ENCODE measurements at places on chromosomes 12 and 14.

DNA sequence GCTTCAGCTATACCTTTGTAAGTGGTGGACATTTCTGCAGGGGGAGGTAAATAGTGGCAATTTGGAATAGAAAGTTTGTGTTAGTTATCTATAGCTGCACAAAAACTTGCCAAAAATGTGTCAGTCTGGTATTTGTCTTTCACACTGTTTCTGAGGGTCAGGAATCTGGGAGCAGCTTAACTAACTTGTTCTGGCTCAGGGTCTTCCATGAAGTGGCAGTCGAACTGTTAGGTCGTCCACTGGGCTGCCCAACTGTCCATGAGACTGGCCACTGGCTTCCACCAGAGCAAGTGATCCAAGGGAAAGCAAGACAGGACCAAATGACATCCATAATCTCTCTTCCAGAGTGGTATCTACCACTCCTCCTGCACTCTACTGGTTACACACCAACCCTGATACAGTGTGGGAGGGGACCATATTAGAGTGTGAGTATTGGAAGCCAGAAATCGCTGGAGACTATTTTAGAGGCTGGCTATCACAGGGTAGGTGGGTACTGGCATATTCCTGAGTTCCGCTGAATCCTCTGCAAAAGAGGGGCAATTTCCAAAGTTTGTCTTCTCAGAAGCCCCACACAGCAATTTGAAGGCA is 60.9 kb downstream of the DYRK2 start:
- DNase-seq: no peak

DNA sequence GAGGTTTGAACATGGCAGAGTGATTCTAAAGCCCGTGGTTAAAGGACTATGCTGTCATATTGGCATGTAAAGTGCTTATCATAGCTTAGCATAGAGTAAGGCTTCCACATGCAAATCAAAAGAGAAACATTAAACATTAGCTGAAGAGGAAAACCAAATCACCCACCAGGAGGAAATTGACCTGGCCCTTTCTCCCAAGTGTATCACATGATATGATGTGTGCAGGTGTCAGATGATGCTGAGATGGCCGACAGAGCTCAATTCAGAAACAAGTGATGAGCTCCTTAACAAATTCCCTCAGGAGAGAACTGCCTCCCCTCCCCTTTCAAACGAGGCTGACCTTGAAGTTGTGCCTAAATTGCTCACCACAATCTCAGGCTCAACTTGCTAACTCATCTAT is 217.1 kb upstream of the BTG1 start:
- no peak for DNase-seq

DNA sequence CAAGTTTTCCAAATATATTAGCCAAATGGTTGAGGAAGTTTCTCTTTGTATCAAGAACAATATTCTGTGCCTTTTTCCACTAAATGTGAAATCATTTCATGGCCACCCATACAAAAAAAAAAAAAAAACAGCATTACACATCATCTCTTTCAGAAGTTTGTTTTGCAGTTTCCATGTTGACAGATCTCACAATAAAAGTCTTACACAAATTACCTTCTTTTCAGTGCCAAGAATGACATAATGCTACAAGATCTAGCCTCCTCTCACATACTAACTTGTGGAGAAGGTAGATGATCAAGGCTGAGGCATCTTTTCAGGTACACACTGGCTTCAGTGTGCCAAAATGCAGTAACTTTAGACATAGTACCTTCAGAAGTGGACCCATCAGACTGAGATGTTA is 35.3 kb downstream of the PRKD1 start:
- DNase-seq: no peak

DNA sequence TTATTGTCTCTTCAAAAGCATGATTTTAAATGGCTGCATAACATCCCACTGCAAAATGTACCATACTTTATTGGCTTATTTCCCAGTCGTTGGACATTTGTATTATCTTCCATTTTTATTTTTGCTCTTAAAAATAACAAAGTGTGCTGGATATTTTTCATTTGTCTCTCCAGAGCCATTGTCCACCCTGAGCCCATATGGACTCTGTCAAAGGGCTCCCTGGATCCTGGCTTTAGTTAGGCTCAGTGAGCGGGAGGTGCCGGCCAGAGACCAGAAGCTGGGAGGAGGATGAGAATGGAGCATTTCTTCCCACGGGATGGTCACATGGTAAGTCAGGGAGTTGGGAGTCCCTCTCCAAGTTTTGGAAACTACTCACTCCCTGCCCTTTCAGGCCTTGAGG is 296.9 kb downstream of the NUAK1 start:
- no peak for DNase-seq

- DNase-seq: no peak
Measured at GRCh38 chr12:8603856-8604255, 8.8 kb downstream of the AICDA start.

- DNase-seq: no peak
Measured at GRCh38 chr12:75854681-75855309, 176.8 kb downstream of the PHLDA1 start.

- no peak for DNase-seq
Measured at GRCh38 chr14:55350461-55350860, 61.2 kb downstream of the ATG14 start.

DNA sequence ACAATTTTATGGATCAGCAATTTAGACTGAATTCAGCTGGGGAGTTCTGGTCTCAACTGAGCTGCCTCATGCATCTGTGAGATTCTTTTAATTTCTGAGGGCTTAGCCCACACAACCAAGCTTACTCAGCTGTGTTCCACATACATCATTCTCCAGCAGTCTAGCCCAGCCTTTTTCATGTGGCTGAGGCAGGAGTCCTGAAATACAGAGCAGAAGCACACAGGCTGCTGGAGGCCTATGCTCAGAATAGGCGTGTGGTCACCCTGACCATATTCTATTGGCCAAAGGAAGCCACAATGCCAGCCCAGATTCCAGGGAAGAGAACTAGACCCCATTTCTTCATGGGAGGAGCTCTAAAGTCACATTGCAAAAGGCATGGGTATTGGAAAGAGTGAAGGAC is 72.3 kb upstream of the DHRS4 start:
- no peak for DNase-seq

DNA sequence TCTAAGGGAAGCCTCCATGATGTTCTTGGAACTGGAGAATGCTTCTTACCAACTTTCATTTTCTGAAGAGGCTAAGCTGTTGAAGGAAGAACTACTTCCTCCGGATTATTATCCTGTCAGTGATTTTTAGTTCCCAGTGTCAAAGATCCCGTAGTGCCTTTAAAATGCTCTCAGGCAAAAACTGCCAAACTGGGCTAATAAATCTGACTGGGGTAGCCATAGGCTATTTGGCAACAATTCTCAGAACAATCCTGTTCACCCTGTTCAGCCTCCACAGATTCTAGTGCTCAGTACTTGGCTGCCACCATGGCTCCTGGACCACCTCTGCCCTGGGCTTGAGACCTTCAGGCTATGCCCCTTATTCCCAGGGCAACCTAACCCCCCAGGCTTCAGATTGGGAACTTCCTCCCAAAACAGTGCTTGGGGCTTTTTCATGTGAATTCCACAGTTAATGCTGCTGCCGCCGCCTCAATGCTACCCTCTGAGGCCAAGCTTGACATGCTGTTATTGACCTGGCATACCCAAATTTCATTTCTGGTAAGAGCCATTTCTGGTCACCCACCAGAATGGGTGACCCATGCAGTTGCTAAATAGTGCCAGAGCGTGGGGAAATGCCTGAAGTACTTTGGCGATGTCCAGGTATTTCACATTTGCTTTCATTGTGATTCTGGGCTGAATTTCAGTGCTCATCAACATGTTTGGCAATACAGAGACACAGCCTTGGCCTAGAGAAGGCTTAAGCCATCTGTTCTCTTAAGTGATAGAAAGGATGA is 110.0 kb upstream of the ARHGAP5 start:
- DNase-seq: no peak

DNA sequence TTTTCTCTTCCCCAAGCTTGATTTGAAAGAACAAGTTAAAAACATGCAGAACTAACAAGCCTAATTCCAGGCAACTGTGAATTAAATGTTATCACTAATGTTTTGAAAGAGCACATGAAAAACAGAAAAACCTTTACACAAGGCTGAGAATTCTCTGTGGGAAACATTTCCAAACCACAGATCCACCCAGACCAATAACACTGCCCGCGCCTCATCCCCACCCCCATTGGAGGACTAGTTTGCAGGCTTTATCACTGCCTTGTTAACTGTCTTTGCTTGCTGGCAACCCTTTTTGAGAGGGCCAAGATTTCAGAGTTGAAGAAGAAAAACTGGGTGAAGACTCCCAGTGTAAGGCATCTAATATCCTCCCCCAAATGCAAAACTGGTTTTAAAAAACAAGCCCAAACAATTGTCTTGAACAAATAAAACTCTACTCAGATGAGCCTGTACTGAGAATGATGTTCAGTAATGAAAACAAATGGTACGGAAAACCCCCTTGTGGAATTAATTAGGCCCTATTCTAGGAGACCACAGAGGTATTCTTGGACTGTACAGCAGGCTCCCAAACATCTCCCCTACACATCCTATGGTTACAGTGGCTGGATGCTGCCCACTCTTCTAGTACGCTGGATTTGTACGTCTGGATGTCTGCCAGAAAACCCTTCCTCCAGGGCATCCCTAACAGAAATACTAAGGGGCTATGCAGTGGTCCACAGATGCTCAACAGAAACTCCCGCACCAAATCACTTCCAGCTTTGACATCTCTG is 5.8 kb downstream of the MAX start:
- no peak for DNase-seq

DNA sequence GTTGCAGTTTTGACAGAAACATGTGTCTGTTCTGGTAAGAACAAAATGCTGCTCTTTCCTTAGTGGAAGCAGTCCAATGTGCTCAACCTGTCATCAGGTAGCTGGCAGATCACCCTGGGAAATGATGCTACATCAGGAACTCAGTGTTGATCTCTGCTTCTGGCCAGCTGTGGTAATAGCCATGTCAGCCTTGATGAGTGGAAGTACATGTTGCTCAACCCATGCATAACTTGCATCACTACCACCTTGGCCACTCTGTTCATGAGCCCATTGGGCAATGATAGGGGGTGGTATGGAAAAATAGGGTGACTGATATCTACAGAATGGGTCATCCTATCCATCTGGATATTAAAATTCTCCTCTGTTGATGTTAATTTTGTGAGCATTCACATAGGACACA is 411.0 kb downstream of the C12orf50 start:
- no peak for DNase-seq

- DNase-seq: no peak
Measured at GRCh38 chr14:100764471-100765115, 37.9 kb downstream of the DLK1 start.

- DNase-seq: peak; percentile 96
Measured at GRCh38 chr12:109597795-109598427, 24.3 kb downstream of the MVK start.

- no peak for DNase-seq
Measured at GRCh38 chr14:91453744-91454143, 36.1 kb upstream of the CCDC88C start.

GRCh38 chr14:99436247-99437180 is 44.1 kb downstream of the SETD3 start:
- no peak for DNase-seq

DNA sequence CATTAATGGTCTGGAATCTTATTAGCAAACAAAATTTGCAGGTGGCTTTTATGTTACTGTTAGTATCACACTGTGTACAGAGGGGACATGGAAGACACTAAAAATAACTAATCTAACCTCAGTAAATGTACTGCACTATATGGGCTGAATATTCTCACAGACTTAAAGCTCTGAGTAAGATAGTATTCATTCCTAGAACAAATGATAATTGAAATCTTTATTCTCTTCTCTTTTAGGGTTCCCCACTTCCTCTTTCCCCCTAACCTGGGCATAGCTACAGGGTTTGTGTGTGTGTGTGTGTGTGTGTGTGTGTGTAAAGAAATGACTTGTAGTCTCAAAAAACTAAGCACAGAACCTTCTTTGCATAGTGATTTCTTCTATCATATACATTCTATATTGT is 21.4 kb upstream of the HECTD1 start:
- no peak for DNase-seq

- no peak for DNase-seq
Measured at GRCh38 chr14:31124197-31124596, 83.4 kb downstream of the HECTD1 start.
